ENCODE measurements at places on chromosomes 12 and 14. TPM values are rescaled to one million over a fixed set of nuclear protein-coding genes. Genes with fewer than 3 reads are reported as not detected.

The LRRC10 gene
- not detected for total RNA-seq

The GZMB gene
- total RNA-seq = 1,048 TPM

DNA sequence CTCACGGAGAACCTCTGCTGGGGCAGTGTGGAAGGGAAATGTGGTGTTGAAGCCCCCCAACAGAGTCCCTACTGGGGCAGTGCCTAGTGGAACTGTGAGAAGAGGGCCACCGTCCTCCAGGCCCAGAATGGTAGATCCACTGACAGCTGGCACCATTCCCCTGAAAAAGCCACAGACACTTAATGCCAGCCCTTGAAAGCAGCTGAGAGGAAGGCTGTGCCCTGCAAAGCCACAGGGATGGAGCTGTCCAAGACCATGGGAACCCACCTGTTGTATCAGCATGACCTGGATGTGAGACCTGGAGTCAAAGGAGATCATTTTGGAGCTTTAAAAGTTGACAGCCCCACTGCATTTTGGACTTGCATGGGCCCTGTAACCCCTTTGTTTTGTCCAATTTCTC lies 363.5 kb upstream of the PRICKLE1 start:
- no peak for ATAC-seq

The OLR1 gene
- total RNA-seq = not detected

The CYP46A1 gene
- 0.16 TPM for total RNA-seq

DNA sequence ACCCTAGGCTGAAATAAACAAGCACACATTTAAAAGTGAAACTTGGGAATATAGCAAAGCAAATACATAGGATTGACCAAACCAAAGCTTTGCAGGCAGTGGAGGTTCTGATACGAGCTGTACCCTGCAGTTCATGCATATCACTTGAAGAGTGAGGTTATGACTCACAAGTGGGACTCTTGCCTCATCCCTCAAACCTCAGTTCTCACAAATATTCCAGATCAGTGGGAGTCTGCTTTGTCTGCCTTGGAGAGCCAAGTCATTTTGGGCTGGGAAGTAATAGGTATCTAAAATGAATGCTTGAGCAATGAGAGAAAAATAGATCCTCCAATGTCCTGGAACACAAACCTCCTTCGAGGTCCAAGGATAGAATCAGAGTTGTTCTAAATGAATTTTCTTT lies 116.4 kb downstream of the LRIG3 start:
- ATAC-seq = no peak

DNA sequence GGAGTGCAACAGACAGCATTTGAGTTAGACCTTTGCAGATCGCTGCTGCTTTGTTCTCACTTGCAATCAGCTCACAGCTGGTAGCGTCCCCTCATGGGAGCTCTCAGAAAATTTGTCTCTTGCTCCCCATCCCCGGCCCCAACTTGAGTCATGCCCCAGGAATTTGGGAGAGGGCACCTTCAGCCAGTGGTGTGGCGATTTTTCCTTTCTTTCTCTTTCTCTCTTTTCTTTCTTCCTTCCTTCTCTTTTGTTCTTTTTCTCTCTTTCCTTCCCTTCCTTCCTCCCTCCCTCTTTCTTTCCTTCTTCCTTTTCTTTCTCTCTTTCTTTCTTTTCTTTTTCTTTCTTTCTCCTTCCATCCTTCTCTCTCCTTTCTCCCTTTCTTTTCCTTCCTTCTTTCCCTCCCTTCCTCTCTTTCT lies 34.2 kb upstream of the MAP1LC3B2 start:
- no peak for ATAC-seq

DNA sequence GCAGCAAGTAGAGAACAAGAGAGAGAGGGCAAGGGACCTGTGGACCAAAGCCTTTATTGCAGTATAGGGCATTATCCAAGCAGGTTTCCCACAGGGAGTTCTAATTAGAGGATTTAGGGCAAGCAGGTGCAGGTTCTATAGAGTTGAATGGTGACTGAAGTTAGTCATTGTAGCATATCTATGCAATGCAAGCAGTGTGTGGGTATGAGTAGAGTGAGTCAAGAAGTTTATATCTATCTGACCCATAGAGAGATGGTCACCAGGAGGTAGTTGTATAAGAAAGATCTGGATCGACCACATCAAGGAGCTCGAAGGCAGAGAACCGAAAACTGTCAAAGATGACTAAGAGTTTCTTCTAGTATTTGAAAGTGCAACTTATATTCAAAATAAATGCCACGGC lies 167.3 kb downstream of the PLCZ1 start:
- no peak for ATAC-seq

GRCh38 chr14:96584907-96585671 lies 82.9 kb downstream of the PAPOLA start:
- no peak for ATAC-seq

GRCh38 chr12:93368766-93369165 lies 9.0 kb upstream of the NUDT4 start:
- ATAC-seq = no peak

The AMN gene
- total RNA-seq = 2.3 TPM

GRCh38 chr14:99075771-99076375 lies 196.1 kb downstream of the BCL11B start:
- no peak for ATAC-seq

DNA sequence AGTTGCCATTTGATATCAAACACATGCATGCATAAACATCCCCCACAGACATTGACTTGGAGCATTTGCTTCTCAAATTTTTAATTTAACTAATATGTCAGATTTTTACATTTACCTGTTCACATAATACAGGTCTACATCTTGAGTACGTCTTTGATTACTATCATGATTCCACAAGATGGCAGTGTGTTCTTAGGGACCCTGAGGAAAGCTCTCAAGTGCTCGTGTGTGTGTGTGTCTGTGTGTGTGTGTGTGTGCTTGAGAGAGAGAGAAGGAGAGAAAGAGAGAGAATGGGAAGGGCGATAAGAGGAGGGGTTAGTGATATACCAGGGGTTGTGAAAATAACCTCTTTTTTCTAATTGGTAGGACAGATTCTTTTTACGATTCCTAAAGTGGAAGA lies 167.1 kb upstream of the OR4E1 start:
- ATAC-seq = peak; percentile 51

DNA sequence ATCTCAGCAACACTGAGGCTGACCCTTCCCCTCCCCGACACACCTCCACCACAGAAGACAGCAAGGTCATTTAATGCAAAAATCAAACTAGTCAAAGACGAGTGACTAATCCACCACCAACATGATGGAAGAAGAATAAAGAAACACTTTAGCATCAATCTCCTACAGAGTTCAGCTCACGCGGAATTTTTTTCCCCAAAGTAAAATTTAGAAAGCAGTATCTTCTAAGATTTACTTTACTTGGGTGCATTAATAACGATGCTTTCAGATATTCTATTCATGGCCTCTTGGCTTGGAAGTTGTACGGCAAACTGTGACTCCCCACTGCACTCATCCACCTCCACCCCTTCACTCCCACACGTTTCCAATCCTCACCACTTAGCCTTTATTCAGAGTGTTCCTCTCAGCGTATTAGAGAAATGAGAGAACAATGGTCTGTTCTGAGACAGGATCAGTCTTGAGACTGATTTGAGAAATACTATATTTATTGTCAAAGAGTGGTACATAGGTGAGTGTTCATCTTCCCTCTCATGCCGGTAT lies 1.9 kb downstream of the EGLN3 start:
- ATAC-seq = peak; percentile 52

The CCDC196 gene
- total RNA-seq = not detected

DNA sequence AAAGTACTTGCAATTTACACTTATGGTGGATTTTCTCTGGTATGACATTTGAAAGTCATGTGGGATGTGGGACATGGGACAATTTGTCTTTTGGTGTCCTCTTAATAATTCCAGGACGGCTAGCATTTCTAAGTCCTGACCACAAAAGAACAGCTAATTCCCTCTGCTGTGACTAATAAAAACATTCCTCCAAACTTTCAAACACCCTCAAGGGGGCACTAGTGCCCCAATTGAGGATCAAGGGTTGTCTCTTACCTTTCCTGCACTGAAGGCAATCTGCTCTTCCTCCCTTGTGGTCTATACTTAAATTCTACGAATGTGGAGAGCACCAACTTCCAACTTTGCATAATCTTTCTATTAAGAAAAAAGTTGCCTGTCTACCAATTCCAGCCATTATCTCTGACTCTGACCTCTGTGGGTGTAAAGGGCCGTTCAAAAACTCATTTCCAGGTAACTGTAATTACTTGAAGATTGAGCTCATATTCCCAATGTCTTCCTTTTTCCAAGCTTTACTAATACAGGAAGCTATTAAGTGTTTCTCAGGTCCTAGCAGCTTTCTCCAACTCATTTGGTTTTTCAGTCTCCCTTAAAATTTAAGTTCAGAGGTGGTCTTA lies 210.2 kb downstream of the PTPRO start:
- peak; percentile 78 for ATAC-seq

DNA sequence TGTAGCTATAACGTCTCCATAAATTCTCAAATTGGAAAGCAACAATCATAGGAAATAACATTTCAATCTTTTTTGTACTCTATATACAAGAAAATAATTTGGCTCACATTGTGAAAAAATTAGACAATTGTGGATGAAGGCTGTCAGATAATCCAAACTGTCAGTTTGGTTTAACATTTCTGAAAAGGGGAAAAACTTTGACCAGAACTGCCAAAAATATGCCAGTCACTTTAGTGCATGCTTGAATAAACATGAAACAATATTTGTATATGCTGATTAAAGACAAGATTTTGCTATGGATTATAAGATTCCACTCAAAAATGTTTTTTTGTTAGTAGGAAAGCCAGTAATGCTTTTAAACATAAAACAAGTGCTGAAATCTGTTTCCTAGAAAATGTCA lies 38.9 kb downstream of the CCDC59 start:
- no peak for ATAC-seq

- ATAC-seq = no peak
These were observed 333.4 kb upstream of the TBX3 start for GRCh38 chr12:115017346-115017745.

GRCh38 chr12:42213023-42213422 lies 25.0 kb downstream of the YAF2 start:
- no peak for ATAC-seq

DNA sequence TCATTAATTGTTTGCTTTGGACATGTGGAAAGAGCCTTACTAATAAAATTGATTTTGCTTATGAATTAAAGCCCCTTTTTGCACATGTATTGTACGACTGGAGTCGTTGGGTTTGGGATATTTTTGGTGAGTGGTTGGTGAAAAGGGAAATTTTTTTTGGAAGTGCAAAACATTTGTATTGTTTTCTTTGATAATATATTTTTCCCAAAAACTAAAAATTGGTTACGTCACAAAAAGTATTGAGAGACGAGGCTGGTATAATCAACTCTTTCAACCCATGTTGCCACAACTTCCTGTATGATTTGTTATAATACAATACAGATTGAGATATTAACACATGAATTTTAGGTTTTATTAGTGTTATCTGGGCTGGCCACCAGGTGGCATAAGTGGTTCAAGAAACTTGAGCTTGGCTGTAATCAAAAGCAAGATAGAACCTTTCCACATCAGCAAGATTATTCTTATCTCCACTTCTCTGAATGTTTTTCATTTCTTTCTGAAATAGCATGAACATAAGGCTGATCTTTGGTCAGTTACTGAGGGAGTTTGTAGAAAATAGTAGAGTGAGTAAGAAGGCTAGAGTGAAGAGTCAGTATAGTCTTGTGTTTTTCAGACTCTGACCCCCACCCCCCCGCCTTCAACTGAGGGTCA lies 8.7 kb downstream of the NGDN start:
- ATAC-seq = peak; percentile 51

The SLC5A8 gene
- not detected for total RNA-seq

The CLEC4C gene
- total RNA-seq = not detected

DNA sequence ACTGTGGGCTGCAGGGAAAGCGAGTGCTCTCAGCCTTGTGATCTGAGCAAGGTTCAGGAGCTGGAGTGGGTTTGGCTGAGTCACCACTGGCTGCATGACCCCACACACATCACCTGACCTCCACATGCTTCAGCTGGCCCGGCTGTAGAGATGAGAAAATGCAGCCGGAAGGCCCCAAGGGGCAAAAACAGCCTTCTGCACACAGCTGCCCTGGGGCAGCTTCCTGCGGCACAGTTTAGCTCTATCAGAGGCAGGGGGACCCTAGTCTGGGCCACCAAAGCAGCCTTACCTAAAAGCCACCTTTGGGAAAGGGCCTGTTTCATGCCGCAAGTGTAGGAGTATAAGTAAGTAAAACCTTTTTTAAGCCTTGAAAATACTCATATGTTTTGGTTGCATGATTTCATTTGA lies 123.3 kb downstream of the SSPN start:
- ATAC-seq = peak; percentile 59

DNA sequence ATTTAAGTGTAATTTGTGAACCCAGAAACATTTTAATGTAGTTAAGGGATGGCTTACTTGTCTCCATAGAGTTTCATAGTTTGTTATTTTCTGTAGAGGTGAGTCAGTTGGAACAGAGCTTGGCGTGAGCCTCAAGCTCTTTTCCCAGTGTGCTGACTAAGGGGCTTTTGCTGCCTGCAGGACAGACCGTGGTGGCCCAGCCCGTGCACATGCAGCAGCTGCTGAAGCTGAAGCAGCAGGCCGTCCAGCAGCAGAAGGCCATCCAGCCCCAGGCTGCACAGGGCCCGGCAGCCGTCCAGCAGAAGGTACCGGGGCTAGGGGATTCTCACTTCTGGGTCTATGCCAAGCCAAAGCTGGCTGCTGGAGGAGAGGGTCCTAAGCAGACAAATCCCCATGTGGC lies 76.9 kb downstream of the DDX51 start:
- ATAC-seq = no peak

The GARIN6 gene
- not detected for total RNA-seq

- no peak for ATAC-seq
These were observed 122.3 kb downstream of the DPF3 start for GRCh38 chr14:72771561-72771960.

The PCK2 gene
- 57.6 TPM for total RNA-seq

The BMP4 gene
- total RNA-seq = 0.16 TPM

The TCTN2 gene
- 5.6 TPM for total RNA-seq

The ADCY6 gene
- total RNA-seq = not detected

DNA sequence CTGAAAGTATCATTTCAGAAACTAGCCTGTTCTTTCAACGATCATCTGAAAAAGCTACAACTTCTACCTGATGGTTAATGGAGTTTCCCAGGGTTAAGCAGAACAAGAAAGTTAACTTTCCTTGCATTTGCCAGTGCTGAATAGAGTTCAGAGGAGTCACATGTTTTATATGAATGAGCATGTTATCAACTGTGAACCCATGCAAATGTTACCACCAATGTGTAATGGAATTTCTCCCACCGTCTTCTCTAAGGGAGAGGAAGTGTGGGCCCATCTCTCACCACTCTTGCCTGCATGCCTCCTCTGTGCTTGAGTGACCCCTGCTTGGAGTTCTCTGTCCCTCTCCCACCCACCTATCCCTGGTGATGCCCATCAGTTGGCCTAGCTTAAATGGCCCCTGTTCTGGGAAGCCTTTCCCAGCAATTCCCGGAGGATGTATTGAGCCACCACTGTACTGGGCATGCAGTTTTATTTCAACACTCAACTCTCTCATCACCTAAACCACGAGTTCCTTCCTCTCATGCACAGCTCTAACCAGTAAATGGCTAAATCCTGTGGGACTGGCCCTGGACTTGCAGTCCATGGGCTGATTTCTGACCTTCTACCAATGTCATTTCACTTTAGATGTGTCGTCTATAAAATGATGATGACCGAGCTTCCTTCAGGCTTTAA lies 159.8 kb downstream of the RPAP3 start:
- no peak for ATAC-seq

GRCh38 chr14:49879646-49880204 lies 13.2 kb upstream of the ARF6 start:
- peak; percentile 83 for ATAC-seq

The ACOT4 gene
- 1.8 TPM for total RNA-seq
